Astrocyte (in vitro differentiated cells and primary cell): ENCODE measurements at places on chromosomes 5 and 9. TPM values are rescaled to one million over a fixed set of nuclear protein-coding genes. Genes with fewer than 3 reads are reported as not detected.
A peak's percentile ranks its signal among the peaks of the same experiment; 100 is the strongest.

DNA sequence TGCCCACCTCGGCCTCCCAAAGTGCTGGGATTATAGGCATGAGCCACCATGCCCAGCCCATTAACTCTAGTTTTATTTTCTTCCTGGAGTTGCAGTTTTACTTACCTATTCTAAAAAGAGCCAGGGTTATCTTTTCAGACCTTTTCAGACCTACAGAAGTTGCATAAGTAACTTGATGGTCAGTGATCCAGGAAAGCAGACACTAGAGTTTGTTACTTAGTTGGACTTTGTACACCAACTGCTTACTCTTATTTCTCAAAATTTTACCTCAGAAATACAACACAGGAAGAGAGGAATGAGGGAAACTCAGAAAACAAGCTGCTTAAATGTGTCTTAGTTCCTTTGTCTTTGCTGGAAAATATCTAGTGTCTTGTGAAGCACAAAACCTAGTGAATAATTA, 25.4 kb downstream of the RAD23B start:
- no peak overlapping the region for H3K27ac ChIP-seq
- no peaks in the 10 kb centered on the region for H3K27me3 ChIP-seq
- no peak for DNase-seq
- no peaks in the 10 kb centered on the region for H3K4me1 ChIP-seq
- peaks cover 32% of the 10 kb centered on the region for H3K36me3 ChIP-seq
- no peak overlapping the region for H3K4me3 ChIP-seq

GRCh38 chr9:20558566-20559016, 63.7 kb downstream of the MLLT3 start:
- peak; percentile 82 for DNase-seq
- H3K27ac ChIP-seq: peak overlapping the region; percentile 47
- H3K36me3 ChIP-seq: no peaks in the 10 kb centered on the region
- H3K27me3 ChIP-seq: no peaks in the 10 kb centered on the region
- no peak overlapping the region for H3K4me3 ChIP-seq

DNA sequence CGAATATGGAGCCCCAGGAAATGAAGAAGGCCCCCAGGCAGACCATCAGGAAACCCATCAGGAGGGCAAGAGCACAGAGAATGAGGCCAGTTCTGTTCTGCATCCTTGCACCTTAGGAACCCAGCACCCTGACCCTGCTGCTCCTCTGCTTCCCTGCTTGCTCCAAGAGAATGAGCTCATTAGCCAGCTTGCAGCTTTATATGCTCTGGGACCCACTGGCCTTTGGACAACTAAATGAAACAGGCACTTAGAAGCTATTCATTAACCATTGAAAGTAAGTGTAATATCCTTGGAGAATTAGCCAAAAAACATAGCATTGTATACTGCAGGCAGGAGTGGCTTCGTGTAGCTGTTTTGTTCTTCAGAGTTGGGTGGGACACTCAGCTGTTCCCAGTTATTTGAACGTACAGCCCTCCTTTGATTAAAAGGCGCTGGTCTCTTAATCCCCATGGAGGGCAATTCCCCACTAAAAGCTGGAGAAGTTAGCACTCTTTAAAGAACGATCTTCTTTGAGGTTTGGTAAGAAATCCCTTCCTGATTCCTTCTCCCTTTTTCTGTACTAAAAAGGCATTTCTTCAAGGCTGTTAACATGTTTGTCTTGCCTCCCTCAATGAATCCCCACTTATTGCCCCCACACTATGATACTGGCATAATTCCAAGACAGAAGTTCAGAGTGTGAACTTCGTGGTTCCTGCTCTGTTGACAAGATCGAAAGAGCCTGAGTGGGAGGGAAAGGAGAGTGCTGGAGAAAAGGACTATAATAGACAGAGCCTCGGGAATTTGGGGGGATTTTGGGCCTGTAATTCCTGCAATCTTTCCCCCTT, at the start of gene TMEM252:
TMEM252 (minus strand) TSS at position 172 of the 824 bp plus-strand sequence; CDS start at position 103, 69 bp downstream.
- no peaks in the 10 kb centered on the region for H3K36me3 ChIP-seq
- no peak within 1 kb of the TSS for H3K27ac ChIP-seq
- no peaks in the 10 kb centered on the region for H3K27me3 ChIP-seq
- no peak within 1 kb of the TSS for H3K4me3 ChIP-seq
- H3K4me1 ChIP-seq: no peaks in the 10 kb centered on the region

GRCh38 chr9:6414247-6414641, 1.2 kb downstream of the UHRF2 start:
- peaks cover 15% of the 10 kb centered on the region for H3K4me1 ChIP-seq
- peak overlapping the region; percentile 85 for H3K4me3 ChIP-seq
- peak; percentile 67 for DNase-seq
- H3K27me3 ChIP-seq: peaks cover 3% of the 10 kb centered on the region
- H3K36me3 ChIP-seq: no peaks in the 10 kb centered on the region
- H3K27ac ChIP-seq: peak overlapping the region; percentile 86

FOXD1 gene
- 13.5 and 16.9 TPM in 2 replicates for total RNA-seq
